ENCODE measurements at places on chromosomes 1 and 21.

- DNase-seq = no peak
Measured at GRCh38 chr1:110262846-110263631, 52.9 kb downstream of the KCNC4 start.

DNA sequence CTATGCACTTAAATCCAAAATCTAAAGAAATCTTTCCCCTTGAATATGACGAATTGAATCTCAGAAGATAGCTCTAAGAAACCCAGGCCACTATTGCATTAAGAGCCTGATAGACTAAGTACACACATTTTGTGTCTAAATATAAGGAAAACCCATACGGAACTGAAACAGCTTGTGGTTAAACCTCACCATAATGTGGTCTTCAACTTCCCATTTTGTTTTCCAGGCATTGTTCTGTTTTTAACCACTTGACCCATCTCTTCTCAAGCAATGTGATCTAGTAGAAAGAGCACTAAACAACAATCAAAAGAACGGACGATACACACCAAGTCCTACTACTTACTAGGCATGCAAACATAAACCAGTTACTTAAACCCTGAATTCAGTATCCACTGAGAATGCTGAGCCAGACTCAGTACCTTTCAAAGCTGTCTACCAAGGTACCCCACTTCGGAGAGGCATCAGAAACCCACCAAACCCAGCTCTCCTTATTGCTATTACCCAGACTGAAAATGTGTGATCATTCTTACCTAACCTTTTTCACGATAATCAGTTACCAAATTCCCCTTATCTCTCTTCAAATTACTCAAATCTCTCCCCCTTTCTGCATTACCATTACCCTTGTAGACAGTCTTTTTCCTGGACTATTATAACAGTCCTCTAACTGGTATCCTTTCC lies 12.8 kb downstream of the OTUD7B start:
- no peak for DNase-seq

DNA sequence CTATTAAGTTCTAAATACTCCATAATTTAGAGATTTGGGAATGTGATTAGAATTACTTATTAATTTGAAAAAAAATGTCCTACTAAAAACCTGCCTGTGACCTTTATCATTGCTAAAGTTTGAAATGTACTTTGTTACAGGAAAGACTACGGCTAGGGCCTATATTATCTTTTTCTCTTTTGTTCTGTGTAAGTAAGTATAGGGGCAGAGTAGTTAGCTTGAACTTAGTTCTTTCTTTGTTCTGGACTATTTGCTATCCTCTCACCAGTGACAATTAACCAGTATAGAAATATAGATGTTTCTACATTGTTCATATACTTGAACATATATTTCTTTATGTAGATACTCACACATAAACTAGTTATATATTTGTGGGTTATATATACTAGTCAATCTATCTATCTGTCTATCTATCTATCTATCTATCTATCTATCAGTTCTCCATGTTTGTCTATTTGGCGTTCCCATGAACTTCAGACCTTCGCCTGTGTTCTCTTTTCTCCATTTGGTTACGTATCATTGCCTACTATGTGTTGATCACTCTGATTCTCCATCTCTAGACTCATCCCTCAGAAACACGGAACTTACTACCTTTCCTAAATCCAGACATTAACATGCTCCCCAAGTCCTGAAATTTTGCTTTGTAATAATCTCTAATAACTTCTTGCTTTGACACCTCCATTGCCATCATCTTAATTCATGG lies 3.3 kb downstream of the PTPRC start:
- no peak for DNase-seq

DNA sequence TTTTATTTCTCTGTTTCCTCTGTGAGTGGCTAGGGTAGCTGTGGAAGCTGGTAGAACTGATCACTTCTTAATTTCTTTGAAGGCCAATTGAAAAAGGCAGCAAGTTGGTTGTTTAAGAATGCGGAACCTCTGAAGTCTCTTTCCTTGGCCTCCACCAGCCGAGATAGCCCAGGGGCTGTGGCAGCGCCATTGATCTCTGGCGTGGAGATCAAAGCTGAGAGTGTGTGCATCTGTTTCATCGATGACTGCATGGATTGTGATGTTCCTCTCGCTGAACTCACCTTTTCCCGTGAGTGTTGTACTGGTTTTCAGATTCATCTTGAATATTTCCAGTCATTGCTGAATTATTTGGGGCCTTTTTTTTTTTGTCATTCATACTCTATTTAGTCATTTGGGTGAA lies 97.7 kb downstream of the VPS13D start:
- no peak for DNase-seq

- DNase-seq = no peak
Measured at GRCh38 chr1:33454646-33455282, 17.7 kb upstream of the ZSCAN20 start.

DNA sequence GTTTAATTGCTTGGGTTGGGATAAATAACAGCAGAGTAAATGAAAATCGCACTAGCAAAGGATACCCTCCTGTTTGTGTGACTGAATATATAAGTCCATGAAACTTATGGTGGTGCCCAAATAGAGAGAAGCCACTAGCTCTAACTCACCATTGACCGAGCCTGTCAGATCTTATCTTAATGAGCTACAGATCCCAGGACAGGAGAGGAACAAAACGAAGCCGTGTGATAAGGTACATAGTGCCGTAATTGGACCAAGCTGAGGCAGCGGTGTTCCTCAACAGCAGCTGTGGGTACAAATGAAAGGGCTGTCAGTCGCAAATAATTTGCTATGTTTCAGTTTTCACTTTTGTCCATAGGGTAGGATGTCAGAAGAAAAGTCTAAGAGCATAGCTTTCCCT lies 276.1 kb downstream of the PTBP2 start:
- no peak for DNase-seq

DNA sequence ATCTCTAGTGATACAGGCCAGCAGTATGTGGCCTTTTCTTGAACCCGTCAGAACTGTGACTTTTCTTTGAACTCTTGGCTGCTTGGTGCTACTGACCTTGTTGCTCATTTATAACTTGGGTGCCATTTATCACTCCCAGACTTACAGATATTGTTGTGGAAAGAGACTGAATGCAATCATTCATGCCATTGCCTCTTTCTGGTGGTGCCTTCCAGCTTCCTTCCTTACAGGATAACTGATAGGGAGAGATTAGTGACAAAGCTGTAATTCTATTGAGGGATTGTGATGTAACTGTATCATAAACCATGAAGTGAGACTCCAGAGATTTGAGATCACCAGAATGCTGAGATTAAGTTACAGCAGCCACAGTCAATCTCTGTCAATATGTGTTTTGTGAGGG lies 256.5 kb downstream of the USP25 start:
- no peak for DNase-seq

DNA sequence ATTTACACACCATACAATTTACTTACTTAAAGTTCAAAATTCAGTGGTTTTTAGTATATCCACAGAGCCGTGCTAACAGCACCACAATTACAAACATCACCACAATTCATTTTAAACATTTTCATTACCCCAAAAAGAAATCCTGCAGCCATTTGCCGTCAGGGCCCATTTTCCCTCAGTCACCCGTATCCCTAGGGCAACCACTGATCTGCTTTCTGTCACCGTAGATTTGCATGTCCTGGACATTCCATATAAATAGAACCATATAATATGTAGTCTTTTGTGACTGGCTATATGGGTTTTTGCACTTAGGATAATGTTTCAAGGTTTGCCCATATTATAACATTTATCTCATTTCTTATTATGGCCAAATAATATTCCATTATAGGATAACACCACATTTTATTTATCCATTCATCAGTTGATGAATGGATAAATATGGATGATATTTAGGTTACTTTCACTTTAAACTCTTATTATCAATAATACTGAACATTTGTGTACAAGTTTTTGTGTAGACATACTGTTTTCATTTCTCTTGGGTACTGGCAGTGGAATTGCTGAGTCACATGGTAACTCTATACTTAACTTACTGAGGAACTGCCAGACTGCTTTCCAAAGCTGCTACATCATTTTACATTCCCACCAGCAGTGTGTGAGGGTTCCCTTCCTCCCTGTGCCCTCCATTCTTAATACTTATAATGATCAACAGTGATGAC lies 68.9 kb downstream of the ST3GAL3 start:
- no peak for DNase-seq

- DNase-seq = no peak
Measured at GRCh38 chr1:22228505-22228911, 85.6 kb upstream of the WNT4 start.

GRCh38 chr1:113488576-113489177 lies 98.4 kb downstream of the MAGI3 start:
- no peak for DNase-seq

DNA sequence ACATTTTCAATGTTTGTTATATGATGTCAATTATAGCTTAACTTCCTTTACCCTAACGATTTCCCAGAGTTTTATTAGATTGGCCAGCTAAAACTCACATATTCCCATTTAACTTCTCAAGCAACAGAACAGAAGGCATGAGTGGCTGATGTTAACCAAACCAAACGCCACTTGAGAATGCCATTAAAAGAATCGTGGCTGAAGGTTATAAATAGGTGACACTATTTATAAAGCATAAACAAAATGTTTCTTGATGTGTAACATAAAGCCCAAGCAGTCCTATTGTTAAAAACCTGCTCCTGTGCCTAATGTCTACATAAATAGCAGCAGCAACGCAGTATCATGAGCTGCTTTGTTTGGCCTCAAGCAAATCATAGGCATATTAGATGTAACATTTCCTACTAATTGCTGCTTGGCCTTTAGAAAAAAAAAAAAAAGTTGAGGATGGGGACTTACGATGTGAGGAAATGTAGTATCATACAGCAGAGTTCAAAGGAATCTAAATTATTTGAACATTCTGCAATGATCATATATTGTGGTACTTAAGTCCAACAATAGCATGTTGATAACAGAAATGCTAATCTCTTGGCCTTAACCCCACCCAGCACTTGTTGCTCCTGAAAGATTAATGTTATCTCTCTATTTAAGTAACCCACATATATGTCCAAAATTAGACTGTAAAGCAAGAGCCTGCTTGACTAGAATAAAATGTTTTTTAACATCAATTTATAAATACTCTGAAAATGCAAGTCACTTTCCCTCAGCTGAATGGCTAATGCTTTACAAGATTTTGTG lies 106.0 kb downstream of the ESRRG start:
- no peak for DNase-seq

GRCh38 chr1:64517640-64518039 lies 47.7 kb downstream of the CACHD1 start:
- DNase-seq = no peak

- no peak for DNase-seq
Measured at GRCh38 chr1:21308847-21309652, 18.8 kb upstream of the ECE1 start.

DNA sequence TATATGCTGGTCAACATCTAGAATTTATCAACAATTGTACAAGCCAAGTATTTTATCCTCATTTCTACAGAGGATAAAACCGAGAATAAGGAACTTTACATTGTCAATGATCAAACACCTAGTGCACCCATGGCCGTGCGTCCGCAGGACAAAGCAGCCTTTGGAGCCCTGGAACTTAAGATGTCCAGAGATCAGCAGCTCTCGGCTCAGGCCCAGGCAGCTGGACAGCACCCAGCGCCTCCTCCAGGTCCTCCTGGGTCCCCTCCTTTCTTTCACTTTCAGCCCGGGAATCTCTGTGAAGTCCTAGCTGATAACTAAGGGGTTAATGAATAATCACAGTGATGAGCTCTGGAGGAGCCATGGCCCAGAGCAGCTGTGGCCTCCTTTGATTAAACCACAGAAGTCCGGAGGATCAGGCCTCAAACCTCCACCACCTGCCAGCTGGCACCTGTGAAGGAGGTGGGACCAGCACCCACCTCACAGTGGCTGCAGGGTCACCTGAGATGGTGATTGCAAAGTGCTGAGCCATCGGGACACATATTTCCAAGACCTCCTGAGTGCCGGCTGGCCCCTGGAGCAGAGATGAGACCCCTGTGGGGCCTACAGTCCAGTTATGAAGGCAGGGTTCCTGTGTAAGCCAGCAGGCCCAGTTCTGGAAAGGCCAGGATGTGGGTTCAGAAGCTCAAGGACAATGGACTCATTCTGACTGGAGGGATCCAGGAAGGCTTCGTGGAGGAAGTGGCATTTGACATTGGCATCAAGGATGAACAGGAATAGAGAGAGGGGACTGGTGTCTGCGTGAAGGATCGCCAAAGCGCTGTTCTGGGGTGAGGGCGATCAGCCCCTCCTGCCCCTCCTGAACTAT lies 11.6 kb upstream of the SAMD11 start:
- no peak for DNase-seq

DNA sequence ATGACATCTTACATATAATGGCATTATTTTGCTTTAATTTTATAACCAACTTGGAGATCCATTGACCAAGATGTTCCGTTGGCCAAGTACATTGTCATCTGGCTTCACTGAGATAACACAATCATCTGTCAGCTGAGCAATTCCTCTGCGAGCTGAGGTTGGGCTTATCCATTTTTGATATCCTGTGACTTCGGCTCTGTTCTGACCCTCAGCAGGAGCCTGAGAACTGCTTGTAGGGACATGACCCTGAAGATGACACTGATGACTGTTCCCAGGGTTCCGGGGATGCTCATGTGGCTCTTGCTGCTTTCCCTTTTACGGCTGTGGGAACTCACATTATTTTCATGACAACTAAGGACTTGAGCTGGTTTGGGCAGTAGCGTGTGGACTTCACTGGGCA lies 51.2 kb downstream of the TLR5 start:
- DNase-seq = no peak

GRCh38 chr1:8147956-8148355 lies 121.8 kb upstream of the ERRFI1 start:
- no peak for DNase-seq

DNA sequence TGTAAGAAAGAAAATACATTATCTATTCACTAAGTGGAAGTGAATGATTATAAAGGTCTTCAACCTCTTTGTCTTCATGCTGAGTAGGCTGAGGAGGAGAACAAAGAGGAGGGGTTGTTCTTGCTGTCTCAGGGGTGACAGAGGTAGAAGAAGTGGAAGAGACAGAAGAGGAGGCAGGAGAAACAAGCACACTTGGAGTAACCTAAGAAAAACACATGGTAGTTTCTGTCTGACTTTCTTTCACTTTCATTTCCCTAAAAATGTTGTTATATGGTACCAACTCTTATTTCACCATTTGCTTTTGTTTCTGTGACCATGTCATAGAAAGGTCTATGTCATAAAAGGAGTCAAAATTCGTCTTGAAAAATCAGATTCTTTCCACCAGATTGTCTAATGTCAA lies 696.6 kb upstream of the BRINP3 start:
- no peak for DNase-seq

GRCh38 chr1:151175863-151176262 lies at the start of gene TMOD4:
Gene TMOD4, minus strand, starts transcription at chr1:151175981. Its CDS starts 1,106 bp downstream, at chr1:151174875.
- no peak for DNase-seq

DNA sequence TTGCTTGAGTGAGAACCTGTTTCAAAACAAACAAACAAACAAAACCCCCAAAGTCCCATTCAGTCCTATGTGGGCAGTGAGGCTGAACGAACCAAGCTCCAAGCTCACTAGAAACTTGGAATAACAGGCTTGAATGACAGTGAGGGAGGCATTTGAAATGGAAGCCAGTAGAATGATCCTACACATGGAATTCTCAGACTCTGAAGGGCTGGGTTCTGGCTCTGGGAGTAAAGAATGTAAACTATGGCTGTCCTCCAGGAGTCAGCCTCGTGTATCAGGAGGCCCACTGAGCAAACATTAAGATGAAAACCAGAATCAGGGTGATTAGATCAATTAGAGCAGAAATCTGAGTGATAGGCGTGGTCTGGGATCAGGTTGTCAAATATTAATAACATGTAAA lies 14.9 kb downstream of the PCP4L1 start:
- DNase-seq = no peak

- DNase-seq = no peak
Measured at GRCh38 chr1:90591970-90592356, 125.1 kb downstream of the BARHL2 start.

- peak; percentile 40 for DNase-seq
Measured at GRCh38 chr1:165717918-165718515, 19.7 kb upstream of the ALDH9A1 start.

All from SW 1271 (cell line).